ENCODE measurements at places on chromosomes 6 and 20. TPM values are rescaled to one million over a fixed set of nuclear protein-coding genes. Genes with fewer than 3 reads are reported as not detected.

GRCh38 chr6:136793363-136793762, 1.1 kb upstream of the MAP3K5 start:
- DNase-seq = no peak

- no peak for DNase-seq
These were observed 11.3 kb upstream of the RNF182 start for GRCh38 chr6:13913226-13914001.

DNA sequence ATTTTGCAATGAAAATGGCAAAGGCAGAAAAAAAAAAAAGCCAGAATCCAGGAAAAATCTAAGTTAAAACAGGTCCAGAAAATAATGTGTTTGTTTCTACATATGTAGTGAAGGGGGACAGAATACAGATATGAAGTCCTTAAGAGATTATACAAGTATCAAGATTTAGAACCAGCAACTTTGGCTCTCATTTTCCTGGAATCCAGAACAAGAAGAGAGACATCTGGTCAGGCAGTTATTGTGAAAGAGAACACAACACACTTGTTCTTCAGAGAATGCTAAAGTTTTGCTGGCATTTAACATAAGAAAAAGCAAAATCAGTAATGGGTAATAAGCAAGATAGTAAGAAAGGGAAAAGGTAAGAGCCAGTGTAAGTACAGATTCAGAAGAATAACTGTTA, 21.1 kb downstream of the BAG2 start:
- DNase-seq = no peak

- DNase-seq = no peak
These were observed 930 bp upstream of the RRAGD start for GRCh38 chr6:89413006-89413400.

GRCh38 chr6:166075186-166075585, 92.5 kb downstream of the TBXT start:
- DNase-seq = no peak

DNA sequence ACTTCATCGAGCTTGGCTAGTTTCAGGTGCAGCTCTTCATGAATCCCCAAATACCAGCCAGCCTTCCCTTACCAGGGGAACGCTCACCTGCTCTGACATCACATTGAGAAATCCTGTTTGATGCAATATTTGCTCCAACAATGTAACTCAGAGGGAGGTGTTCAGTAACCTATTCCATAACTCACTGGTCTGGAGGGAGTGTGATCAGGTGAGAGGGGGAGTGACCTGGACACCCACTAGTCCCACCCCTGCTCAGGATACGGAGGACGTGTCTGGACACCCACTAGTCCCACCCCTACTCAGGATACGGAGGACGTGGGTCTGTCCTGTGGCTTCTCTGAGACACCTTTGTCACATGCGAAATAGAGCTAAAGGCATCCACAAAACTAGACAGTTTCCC, 70.3 kb downstream of the HUS1B start:
- DNase-seq = no peak

The PDYN gene
- not detected for total RNA-seq

The GGTLC1 gene
- total RNA-seq = not detected

The BTNL2 gene
- total RNA-seq = not detected
